Ovary (tissue), 10 donors: ENCODE measurements at places on chromosomes 7 and 10. TPM values are rescaled to one million over a fixed set of nuclear protein-coding genes. Genes with fewer than 3 reads are reported as not detected.

DNA sequence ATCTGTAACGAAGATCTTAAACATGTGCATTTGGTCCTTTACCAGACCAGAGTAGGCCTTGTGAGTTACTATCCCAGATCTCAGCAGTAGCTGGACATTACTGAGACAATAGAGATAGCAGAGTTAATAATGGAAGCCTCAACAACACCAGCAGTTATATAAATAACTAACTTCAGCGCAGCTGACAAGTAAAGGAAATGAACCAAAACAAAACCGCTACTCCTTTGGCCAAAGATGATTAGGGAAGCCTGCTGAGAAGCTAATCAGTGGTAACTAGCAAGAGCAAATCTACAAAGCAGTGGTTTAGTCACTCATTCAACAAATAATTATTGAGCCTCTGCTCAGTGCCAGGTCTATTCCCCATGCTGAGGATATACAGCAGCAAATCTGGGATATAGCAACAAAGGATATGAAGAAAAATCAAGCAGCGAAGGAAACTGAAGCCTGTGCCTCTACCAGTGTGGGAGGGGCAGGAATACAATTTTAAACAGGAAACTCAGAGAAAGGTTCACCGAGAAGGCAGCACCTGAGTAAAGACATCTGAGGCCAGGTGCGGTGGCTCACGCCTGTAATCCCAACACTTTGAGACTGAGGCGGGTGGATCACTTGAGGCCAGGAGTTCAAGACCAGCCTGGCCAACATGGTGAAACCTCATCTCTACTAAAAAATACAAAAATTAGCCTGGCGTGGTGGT is 103.6 kb downstream of the ELMO1 start:
- no peak for DNase-seq

DNA sequence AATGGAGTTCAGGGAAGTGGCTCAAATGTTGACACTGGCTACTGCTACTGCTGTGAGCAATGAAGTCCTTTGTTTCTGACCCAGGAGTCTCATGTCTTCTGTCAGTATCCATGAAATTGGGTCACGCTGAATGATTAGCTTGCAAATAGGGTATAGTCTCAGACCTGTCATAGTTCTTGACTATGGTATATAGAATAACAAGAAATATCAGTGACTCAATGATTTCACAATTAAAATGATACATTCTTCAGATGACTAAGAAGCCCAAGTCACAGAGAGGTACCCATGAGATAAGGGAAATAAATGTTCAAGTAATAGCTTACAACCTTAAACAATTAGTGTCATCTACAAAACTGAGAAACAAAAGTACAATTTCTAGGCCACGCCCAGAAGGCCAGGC is 89.3 kb downstream of the LYZL2 start:
- no peak for DNase-seq

DNA sequence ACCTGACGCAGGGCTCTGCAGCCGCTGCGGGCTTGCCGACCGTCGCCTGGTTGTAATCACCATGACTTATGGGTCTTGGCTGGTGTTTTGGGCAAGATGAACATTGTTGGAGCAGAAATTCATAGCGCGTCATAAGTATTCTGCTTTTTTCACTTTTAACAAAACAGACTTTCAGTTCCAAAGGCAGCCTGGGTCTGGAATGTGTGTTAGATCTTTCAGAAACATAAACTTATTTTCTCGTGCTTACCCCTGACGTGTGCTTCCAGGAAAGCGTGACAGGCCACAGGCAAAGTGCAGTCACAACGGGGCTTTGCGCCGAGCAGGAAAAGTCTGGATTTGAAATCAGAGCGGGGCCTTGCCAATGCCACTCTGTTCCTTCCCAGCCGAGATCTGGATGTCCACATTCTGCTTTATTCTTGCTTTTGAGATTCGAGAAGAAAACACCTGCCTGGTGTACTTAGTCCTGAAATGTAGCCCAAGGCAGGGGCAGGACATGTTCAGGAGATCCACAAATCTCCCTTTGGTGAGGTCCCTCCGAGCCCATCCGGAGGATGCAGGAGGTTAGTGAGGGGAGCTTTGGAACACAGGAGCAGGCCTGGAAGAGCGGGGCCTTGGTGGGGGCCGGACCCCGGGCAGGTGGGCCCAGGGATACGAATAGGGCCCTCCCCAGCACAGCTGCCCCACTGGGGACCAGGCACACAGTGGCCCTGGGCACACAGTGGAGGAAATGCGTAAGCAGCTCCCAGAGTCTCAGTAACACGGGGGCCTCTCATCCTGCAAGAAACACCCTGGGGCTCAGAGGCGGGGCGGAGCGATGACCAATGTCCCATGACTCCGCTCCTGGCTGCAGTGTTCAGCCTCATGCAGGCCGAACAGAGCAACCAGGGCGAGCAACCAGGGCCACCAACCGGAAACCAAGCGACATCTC is 49.5 kb upstream of the EBF3 start:
- DNase-seq: no peak

- DNase-seq: no peak
These were observed 46.3 kb downstream of the LRMDA start for GRCh38 chr10:75477680-75478079.

DNA sequence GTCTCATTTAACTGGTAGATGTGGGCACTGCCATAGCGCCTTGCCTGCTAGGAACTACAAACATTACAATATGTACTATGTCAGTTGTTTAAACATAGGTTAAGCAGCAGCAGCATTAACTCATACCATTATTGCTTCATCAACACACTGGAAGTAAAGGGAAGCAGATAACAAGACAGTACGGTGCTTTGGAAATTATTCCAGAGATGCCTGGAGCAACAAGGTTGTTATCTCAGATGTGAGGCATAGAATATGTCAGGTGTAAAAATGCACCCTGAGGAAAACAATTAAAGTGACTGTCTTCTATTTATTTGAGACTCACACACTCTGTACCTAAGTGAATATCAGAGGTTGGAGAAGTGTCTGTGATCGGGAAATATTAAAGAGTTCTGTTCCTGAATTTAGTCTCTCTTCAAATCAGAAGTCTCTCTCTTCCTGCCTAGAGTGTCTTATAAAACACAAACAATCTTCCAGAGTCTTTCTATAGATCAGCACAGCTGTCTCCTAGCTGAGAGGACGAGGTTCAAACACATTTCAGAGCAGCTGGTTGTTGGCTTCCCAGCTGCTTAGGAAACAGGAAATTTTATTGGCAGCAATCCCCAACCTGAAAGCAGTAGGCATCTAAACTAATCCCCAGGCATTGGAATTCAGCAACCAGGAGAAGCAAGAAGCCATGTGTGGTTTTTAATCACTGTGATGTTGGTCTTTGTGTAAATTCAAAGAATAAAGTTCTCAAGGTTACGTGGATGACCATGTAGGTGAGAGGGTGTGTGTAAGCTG is 994.4 kb upstream of the LRRTM3 start:
- DNase-seq: no peak

DNA sequence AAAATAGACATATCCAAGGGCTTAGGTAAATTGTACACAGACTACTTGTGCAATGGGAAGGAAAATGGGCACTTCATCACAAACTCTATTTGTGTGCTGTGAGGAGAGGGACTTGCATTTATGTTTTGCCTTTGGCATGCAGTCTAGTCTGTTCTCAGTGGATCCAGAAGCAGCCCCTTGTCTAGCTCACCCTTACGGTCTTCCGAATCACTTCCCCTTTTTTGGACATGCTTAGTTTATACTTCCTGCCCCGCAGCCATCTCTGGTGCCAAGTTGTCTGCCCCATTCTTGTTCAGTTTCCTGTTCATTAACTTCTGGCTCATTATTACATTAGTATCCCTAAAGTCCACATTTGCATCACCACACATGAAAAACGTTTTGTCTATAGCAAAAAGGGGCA is 161.6 kb downstream of the NRCAM start:
- DNase-seq: no peak

GRCh38 chr10:46094197-46094500 is 48.1 kb upstream of the MSMB start:
- no peak for DNase-seq

DNA sequence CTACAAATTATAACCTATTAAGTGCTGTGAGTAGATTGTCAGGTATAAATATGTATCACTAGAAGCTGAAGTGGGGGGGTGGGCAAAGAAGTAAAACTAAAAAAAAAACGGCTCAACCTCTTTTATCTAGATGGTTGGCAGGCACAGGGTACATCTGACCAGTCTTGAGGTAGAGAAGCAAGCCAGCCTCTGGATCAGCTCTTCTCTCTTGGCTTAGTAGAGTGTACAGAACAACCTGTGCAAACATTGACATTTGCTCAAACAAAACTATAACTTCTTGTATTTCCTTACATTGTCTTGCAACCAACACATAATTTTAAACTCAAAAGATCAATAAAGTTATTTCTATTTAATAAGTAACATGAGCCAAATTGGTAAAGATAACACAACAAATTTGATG is 25.6 kb downstream of the DNA2 start:
- DNase-seq: no peak

GRCh38 chr7:81297317-81297716 is 378.5 kb upstream of the SEMA3C start:
- no peak for DNase-seq

SORCS3 gene
- total RNA-seq: 1.1 TPM

OR9A4 gene
- total RNA-seq: 0.25 TPM

SPDYE3 gene
- not detected for total RNA-seq

ADCY1 gene
- total RNA-seq: 0.57 TPM

C7orf33 gene
- total RNA-seq: not detected

FXYD4 gene
- total RNA-seq: not detected

NOS3 gene
- 6.0 TPM for total RNA-seq

SLC29A4 gene
- total RNA-seq: 1.1 TPM

IKZF1 gene
- 5.2 TPM for total RNA-seq
